ENCODE measurements at places on chromosomes 12 and 14. TPM values are rescaled to one million over a fixed set of nuclear protein-coding genes. Genes with fewer than 3 reads are reported as not detected.

Gene LRTM2
- total RNA-seq, result not detected

Gene BATF
- total RNA-seq, result 15.7 TPM

Gene ENDOU
- 0.98 TPM for total RNA-seq

Gene CLEC2B
- 18.4 TPM for total RNA-seq

Gene KRT74
- not detected for total RNA-seq

Gene MMP14
- 84.4 TPM for total RNA-seq

Gene FERMT2
- 203 TPM for total RNA-seq

Gene TPH2
- total RNA-seq, result not detected

Gene KLRC2
- 1.6 TPM for total RNA-seq

Gene CCDC38
- not detected for total RNA-seq

Gene LRRIQ1
- total RNA-seq, result 0.66 TPM

Gene TMEM30B
- total RNA-seq, result 5.0 TPM

Gene P2RX7
- 3.9 TPM for total RNA-seq

Gene KCNK10
- total RNA-seq, result not detected

Gene CCDC198
- total RNA-seq, result not detected

Gene AMIGO2
- 28.2 TPM for total RNA-seq

Gene CCT2
- 123 TPM for total RNA-seq

Gene OR4K1
- not detected for total RNA-seq

Gene GPR68
- total RNA-seq, result 0.66 TPM

Gene FAR2
- 18.2 TPM for total RNA-seq

Gene ITGA7
- total RNA-seq, result 33.1 TPM

Gene NOC4L
- 14.3 TPM for total RNA-seq

Gene LARP4
- 56.3 TPM for total RNA-seq

Gene TMPRSS12
- total RNA-seq, result not detected

Gene BEST3
- 0.66 TPM for total RNA-seq

Gene CRIP1
- total RNA-seq, result 32.8 TPM

Gene KCNJ8
- 19.2 TPM for total RNA-seq

Gene RGS6
- total RNA-seq, result 9.2 TPM

Gene ABCC9
- total RNA-seq, result 52.0 TPM

Gene ZC2HC1C
- total RNA-seq, result 2.6 TPM

Gene LRCOL1
- total RNA-seq, result 0.59 TPM

Gene ANG
- total RNA-seq, result 59.8 TPM

Gene MYH6
- total RNA-seq, result not detected

Gene CCDC196
- total RNA-seq, result not detected
